ENCODE measurements at places on chromosomes 7 and 10.

DNA sequence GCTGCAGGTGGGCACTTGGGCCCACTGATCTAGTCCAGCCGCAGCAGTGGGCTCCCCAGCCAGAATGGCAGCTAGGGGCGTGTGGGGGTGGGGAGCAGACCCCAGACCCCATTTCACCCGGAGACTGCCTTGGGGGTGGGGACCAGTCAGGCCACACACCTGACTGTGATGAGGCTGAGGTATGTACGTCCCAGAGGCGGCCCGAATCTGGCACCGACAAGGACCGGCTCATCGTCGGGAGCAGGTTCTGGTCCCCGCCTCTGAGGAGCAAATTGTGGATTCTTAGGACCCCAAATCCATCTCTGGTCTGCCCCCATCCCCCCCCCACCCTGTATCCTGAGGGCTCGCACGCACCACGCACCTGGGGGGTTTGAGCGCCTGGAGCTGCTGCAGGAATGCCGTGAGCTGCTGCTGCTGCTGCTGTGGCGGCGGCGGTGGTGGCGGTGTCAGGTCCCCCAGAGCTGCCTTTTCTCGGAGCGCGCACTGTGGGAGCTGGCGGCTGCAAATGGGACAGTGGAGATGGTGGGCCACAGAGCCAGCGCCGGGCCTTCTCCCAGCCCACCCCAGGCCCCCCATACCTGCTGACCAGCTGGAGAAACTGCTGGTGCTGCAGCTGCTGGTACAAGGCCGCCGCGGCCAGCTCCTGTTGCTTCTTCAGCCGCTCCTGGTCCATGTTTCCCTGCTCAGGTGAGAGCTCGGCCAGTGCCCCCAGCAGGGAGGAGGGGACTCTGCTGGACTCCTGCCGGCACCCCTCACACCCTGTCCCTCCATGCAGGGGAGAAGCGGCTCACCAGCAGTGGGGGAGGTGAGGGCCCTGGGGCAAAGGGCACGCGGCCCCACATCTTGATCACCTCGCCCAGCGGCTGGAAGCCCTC is 10.2 kb downstream of the GIGYF1 start:
- no peak for DNase-seq

GRCh38 chr7:29091715-29092114 is 54.6 kb downstream of the CPVL start:
- no peak for DNase-seq

DNA sequence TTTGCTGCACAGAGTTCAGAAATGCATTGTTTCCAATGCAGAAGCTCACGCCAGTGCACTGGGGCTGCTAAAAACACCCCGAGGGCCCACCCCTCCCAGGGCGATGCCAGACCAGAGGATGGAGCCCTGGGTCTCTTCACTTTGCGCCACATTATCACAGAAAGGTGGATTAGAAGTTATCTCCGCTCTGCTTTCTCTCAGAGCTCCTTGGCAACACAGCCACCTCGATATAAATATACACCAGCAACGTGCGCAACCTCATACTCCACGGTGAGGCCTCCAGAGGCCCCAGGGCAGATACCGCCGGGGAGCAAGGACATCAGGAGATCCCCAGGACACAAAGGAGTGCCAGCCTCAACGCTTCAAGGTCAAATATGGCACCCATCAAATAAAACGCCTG is 121.0 kb upstream of the TBX20 start:
- DNase-seq: no peak

DNA sequence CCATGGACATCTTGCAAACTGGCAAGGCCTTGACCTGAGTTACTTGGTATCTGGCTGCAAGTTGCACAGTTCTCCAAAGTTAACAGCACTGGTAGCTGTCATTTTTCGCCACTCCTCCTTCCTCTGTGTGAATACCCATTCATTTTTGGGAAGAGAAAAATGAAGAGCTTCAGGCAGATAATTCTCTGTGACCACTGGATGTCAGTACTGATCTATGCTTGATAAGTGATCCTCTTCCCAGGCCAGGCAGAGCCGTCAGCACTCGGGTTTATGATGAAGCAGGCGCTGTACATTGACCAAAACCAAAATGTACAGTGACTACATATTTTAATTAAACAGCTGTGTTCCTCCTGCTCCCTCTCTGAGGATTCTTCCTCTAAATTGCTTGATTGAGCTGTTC is 55.9 kb upstream of the PDZD8 start:
- no peak for DNase-seq

- no peak for DNase-seq
These were observed 3.8 kb downstream of the NUDCD3 start for GRCh38 chr7:44486693-44487092.

DNA sequence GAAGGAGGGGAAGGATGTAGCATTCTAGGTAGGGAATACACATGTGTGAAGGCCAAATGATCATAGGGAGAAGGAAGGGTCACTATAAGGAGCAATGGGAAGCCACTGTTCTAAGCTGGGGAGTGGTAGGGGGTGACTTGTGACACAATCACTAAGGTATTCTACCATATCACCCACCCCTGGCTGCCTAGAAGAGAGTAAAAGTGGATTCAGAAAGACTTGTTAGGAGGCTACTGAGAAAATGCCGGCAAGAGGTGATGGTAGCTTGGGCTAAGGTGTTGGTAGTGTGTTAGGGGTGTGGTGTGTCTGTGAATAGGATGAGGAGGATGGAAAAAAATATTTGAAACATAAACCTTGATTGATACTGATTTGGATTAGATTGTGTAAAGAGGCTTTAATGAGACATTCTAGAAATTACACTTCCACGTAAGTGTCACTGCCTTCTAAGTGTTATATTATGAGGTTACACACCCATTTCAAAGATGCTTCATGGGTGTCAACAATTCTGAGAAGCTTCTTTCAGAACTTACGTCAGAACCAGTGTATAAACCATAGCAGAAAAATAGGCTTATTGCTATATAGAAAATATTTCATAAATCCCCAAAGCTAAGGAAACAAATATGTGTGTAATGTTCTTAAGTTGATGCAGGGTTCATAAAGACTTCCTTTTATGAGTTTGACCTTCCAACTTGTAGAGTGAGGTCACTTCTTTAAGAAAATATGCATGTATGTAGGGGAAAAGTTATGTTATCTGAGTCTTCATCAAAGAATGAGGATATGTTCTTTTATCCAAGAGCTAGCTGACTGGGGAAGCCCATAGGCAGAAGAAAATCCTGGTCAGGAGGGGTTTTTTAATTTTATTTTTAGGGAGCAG is 5.6 kb upstream of the BPGM start:
- no peak for DNase-seq

DNA sequence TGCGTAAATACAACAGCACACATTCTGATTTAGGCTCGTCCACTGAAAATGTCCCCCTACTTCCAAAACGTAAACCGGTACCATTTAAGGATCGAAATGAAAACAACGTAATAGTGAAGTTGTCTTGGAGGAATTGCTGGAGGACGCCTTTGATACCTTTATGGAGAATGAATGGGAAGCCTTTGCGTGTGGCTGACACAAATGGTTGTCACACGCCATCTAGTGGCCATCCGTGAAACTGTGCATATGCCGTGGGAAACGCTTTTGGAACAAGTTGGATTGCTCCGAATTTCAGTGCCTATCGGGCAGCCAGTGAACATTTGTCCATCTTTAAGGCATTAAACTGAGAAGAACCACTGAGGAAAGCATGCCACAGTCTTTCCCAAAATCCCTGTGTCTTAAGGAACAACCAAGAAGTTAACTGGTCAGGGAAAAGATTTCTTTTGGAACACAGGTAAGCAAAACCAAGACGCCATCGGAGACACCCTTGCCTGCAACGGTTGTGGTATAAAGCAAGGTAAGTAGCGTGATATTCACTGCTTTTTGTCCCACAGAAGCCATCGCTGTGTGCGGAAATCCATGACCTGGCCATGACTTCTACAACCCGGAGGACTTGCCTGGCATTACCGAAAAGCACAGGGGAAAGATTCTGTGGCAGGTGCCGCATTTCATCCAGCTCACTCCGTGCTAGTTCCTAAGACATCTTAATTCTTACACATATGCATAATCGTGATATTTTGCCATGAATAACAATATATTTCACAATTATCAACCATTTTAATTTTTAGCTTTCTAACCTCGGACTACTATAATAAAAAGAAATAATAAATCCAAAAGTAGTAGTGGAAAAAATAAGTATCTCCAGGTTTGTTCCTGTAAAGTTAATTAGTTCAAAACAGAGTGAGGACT is 100.6 kb downstream of the FAM204A start:
- peak; percentile 35 for DNase-seq

DNA sequence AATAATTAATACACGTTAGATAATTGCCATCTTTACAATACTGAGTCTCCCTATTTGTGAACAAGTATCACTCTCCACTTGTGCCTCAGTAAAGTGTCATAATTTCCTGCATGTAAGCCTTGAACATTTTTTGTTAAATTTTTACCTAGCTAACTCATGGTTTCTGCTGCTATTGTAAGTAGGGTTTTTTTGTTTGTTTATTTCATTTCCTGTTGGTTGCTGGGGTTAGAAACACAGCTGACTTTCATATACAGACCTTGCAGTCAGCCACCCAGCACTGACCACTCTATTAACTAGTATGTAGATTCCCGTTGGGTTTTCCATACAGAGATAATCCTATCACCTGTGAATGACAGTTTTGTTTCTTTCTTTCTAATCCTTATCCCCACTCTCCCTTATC is 133.3 kb downstream of the MPP7 start:
- DNase-seq: no peak

- no peak for DNase-seq
These were observed 37.9 kb downstream of the ZC3HC1 start for GRCh38 chr7:130013241-130013640.

GRCh38 chr10:125727436-125727835 is 7.9 kb downstream of the EDRF1 start:
- no peak for DNase-seq

- DNase-seq: no peak
These were observed 11.2 kb downstream of the CTBP2 start for GRCh38 chr10:125149036-125149679.

DNA sequence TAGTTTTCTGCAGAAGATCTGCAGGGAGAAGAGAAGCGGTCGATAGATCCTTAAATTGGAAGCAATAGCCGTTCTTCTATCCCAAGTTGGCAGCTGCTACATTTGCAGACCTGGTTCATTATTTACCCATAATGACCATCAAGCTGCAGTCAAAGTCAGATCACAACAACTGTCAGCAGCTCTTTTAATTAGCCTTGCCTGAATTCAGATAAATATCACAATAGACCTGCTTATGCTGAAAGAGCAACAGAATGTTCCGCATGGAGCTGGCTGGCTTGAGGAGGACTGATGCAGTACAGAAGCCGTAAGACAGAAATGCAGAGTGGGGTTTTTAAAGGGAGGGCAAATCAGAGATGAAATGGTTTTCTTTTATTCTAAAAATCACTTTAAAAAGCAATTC is 109.4 kb downstream of the HIBADH start:
- DNase-seq: no peak

- DNase-seq: no peak
These were observed 22.6 kb downstream of the JCAD start for GRCh38 chr10:30036811-30037210.
